ENCODE measurements at places on chromosomes 5 and 9.

DNA sequence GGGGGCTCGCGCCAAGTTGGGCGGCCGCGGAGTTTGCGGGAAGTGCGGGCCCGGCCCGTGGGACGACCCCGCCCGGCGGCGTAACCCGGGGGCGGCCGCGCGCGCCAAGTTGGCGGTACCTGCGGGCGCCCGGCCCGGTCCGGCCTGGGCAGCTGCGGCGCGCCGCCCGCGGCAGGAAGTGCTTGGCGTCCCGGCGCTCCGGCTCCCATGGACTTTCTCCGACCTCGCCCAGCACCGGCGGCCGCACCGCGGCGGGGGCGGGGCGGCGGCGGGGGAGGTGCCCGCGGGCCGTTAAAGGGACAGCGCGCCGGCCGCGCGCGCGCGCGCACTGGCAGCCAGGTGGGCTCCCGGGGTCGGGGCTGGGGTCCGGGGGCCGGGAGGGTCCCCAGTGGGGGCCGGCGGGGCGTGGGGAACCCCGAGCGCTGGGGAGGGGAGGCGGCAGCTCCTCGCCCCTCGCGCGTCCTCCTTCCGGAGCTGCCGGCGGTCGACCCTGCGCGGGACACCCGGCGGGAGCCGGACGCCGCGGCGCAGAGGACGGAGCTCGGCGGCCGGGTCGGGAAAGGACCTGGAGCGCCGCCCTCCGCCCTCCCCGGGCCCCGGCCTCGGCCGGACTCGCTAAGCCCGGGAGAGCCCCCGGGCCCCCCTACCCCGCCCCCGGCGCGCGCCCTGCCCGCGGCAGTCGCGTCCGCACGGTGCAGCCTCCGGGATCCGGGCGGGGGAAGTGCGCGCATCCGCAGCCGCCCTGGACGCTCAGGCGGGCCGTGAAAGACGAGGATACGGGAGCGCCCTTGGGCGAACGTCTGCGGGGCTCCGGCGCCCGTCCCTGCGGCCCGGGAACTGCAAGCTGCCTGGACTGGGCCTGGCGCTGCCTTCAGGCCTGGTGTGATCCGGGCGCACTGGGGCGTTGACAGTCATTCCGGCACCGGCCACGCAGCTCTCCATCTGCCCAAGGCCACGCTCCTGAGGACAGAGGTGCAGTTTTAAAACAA is at the start of gene NACC2:
NACC2 (minus strand) TSS at position 220 of the 989 bp plus-strand sequence. CDS start 44,768 bp downstream, outside the sequence.
- peak; percentile 59 for DNase-seq

DNA sequence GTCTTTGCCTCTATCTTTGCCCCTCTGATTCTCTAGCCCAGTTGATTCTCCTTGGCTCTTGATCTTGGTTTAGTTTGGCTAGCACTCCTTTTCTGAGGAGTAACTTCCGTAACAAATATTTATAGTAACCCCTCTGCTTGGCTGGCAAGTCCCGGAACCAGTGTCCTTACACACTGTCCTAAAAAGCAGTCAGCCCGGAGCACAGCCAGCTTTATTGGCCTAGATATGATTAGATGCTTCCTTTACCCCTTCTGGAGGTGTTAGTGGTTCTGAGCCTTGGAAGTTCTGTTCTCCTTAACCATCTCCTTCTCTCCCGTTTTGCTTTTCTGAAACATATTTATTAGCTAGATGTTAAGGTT is 17.0 kb upstream of the MSMP start:
- no peak for DNase-seq

DNA sequence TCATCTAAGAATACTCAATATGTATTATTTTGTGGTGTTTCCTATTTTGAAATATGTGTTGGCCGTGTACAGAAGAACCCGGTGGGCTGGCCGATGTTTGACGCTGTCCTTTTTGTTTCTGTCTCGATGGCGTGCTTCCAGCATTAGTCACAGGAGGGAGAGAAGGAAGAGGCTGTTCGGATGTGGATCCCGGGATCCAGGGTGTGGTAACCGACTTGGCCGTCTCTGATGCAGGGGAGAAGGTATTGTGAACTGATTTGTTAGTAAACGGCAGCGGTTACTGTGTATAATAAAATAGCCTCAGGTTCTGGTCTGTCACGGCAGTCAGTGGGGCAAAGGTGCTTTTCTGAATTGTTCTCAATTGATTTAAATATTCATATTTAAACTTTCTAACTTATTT is 275.0 kb downstream of the ARHGEF28 start:
- DNase-seq, result no peak

- DNase-seq, result no peak
Observed at GRCh38 chr9:117521293-117521692, 106.4 kb upstream of the ASTN2 start.

DNA sequence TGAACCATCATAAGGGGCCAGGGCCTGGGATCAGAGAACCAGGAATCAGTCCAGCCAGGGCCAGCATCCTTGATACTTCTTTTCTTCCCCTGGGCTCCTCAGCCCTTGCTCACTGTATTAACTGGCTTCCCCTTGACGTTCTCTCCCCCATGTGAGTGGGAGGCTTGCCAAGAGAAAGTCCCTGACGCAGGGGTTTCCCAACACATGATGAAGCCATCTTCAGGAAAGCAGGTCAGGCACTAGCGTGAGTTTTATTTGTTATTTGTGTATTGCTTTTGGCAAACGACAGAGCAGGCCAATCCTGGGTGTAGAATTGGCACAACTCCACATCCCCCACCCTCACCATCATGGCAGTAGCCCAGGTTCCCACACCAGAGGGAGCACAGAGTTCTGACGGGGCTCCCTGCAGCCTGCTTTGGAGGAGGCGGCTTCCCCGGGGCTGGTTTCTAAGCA is 165.5 kb upstream of the NFIL3 start:
- DNase-seq, result no peak

DNA sequence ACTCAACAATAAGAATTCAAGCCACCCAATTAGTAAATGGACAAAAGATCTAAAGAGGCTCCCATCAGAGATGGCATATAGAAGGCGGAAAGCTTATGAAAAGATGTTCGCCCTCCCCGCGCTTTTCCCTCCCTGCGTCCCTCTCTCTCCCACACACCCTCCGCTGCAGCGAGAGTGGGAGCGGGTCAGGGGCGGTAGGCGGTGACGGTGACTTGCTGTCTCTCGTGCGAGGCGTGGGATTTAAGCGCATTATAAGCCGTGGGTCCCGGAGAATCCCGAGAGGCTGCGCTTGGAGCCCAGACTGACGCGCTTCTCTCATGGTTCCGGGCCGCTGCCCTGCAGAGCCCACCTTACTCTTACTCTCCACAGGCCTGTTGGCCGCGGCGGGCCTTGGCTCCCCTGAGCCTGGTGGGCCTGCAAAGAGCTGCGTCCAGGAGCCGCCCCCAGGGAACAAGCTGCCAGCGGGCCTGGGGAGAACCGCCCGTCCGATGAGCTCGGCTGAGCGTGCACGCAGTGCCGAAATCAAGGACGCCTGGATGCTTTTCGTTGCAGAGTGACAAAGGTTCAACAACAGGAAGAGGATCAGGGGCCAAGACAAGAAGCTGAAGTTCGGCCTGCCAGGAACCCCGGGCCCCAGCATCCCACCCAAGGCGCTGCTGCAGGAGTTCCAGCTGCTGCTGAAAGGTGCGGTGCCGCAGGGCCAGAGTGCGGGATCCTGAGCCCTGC is 42.6 kb upstream of the BICD2 start:
- peak; percentile 73 for DNase-seq

All from NCI-H1417 (cell line).